Hepatocyte (in vitro differentiated cells): ENCODE measurements at places on chromosomes 3 and 15. TPM values are rescaled to one million over a fixed set of nuclear protein-coding genes. Genes with fewer than 3 reads are reported as not detected.

Gene AMIGO3
- 0.57 and 0.76 TPM in 2 replicates for total RNA-seq

GRCh38 chr3:126390201-126390600, 4.5 kb upstream of the CFAP100 start:
- DNase-seq, result no peak

Gene NRROS
- total RNA-seq, result 0.33 and 0.36 TPM in 2 replicates

DNA sequence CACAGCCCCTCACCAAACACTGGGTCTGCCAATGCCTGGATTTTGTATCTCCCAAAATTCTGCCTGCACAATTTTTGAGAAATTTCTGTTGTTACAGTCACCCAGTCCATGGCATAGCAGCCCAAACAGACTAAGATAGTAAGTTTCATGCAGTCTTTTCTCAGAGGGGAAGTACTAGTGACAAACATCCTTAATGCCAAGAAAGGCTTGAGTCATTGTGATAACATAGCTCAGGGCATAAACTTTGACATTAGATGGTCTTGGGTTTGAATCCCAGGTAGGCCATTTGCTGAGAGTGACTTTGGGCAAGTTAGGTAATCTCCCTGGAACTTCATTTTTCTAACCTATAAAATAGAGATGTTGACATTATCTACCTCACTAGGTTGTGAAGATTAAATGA, 36.1 kb upstream of the PFN2 start:
- no peak for DNase-seq

Gene CCDC54
- total RNA-seq, result not detected in 2 replicates

Gene PTH1R
- 13.9 and 14.5 TPM in 2 replicates for total RNA-seq

Gene RFTN1
- 14.9 and 17.0 TPM in 2 replicates for total RNA-seq

- no peak for DNase-seq
These were observed 43.4 kb downstream of the DCUN1D1 start for GRCh38 chr3:182936918-182937285.

Gene CCR8
- not detected in 2 replicates for total RNA-seq

Gene ACOX2
- total RNA-seq, result 20.1 and 26.2 TPM in 2 replicates

DNA sequence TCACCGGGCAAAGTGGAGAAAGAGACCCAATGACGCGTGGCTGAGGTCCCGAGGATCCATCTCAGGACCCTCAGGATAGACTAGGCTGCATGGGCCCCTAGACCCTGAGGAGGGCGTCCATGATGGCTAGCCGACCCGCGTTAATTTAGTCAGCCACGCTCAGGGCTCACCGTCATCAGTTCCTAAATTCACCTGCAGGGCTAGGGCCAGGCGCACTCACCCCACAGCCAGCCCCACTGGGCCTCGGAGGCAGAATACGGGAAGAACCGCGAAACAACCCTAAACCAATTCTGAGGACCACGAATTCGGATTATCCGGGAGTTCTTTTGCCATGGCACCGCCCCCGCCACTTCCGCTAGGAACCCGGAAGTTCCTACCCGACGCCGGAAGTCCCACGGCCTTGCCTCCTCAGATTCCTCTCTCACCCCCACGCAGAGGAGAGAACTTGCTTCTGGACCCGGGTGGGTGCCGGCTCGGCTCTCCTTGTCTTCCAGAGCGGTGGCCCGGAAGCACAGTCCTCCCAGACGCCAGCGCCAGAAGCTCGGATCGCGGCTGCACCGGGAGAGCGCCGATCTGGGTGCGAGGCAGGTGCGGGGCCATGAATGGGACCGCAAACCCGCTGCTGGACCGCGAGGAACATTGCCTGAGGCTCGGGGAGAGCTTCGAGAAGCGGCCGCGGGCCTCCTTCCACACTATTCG, at the start of the genes EAF1 and METTL6:
EAF1 (plus strand) TSS at position 417 of the 699 bp plus-strand sequence; CDS start at position 599, 182 bp downstream.
METTL6 (minus strand) TSS at position 363 of the 699 bp plus-strand sequence. CDS start 1,033 bp downstream, outside the sequence.
- DNase-seq, result peak; percentile 90

- no peak for DNase-seq
These were observed 86.9 kb downstream of the DCLK3 start for GRCh38 chr3:36677331-36678007.

- DNase-seq, result no peak
These were observed 148.3 kb downstream of the RBMS3 start for GRCh38 chr3:29429055-29429679.
